NCI-H1105 (cell line): ENCODE measurements at places on chromosomes 6 and 20.

DNA sequence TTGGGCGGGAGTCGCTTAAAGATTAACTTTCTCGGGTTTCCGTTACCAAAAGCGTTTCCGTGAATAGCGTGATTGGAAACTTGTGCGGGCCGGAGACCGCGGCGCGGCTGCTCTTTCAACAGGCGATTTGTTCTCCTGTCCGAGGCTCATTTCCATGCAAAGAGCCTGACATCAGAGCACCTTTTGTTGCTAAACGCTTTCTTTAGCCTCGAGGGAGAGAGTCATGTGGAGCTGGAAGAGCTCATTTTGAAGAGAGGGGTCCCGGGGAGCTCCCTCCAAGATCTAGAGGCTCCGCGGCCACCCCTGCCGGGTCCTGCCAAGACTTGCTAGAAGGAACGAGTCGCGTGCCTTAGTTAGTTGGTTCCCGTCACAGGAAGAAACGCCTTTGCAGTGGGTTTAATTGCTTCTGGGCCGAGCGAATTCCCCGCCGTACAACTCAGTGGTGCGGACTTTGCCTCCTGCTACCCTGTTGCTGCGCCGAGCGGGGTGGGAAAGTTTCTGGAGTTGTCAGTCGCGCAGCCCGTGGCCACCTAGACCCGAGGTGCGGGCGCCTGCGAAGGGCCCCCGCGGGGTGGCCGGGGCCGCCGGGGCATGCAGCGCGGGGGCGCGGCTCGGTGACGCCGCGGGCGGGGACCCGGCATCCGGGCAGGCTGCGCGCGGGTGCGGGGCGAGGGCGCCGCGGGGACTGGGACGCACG, at the start of gene SASH1:
Gene SASH1, plus strand, starts transcription at position 489 of the 697 bp plus-strand sequence. CDS start 230 bp downstream, outside the sequence.
- DNase-seq: peak; percentile 38

DNA sequence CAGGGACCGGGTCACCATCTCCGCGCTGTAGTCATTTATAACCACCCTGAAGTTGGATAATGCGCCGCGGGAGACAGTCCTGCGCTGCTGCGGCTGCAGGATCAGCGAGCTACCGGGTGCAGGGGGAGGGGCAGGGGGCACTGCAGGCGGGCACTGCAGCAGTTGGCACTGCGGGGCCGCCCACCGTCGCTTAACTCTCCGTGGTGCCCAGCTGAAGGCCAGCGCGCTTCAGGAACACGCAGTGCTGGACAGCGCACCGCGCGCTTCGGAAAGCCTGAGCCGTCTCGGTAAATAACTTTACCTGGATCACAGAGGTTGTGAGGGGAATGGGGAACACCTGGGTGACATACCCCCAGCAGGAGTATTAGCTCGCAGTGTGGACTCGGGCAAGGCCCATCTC, 12.4 kb upstream of the LRFN2 start:
- DNase-seq: no peak

DNA sequence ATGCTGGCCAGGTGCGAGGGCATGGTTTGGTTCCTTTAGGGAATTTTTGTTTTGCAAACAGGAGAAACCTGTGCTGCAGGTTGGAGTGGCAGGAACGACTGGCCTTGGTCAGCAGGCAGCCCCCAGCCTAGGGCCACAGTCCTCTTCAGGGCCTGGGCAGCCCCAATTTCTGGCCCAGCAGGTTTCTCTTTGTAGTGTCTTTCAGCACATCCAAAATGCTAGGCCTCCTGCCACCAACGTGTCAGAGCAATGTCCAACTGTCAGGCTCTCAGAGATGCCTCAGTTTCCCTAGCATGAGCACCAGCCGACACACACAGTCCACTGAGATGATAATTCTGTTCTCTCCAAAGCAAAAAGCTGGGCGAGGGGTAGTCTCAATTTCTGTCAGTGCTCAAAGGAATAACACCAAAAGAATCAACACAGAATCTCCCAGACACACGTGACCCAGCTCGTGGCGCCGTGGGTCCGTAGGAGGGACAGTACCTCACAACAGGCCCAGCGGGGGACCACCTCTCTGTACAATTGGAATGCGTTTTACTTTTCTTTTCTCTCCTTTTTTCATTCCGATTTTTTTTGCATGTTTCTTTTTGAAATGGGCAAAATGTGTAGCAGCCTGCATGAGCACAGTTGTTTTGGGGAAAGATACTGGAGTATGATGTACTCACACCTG, 125.9 kb downstream of the TAF4 start:
- no peak for DNase-seq

- no peak for DNase-seq
Measured at GRCh38 chr6:166285233-166285632, 23.0 kb downstream of the PRR18 start.

DNA sequence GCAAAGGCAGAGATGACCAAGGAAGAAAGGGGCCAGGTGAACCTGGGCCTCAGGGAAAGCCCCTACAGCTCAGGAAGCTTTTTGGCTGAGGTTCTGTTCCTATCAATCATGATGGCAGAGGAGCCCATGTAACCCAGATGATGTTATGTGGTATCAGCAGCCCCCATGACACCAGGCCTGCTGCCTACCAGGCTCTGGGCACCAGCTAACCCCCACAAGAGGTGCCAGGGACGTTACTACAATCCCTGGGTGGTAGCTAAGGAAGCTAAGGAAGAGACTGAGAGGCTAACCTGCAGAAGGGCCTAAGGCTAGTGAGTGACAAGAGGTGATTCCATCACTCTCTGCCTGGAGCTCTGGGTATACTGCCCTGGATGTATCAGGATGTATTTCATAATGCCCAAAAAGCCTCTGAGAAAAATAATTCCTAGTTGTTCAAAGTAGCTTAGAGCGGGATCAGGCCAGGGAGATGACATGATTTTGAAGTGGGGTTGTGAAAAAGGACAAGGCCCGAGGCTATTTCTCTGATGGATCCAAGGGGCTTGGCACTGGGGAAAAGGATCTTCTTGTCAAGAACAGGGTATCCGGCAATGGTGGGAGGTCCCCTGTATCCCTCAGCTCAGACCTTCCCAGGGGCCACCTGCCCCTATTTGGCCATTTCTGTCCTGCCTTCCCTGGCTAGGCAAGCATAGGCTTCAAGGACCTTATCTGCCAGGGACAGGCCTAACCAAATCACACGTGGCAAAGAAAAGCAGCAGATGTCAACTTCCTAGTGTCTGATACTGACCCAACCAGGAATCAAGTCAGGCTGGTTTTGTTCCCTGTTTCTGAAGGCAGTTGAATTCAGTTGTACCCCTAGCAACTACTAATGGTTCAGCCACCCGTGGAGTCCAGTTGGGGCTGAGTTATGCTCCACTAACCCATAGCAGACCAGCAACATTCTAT, 41.3 kb downstream of the PANK2 start:
- DNase-seq: no peak

GRCh38 chr6:82419132-82419581, 55.5 kb downstream of the TPBG start:
- DNase-seq: no peak

- no peak for DNase-seq
Measured at GRCh38 chr6:26351544-26351953, 13.4 kb upstream of the BTN3A2 start.

GRCh38 chr20:35360033-35360432, 51.7 kb downstream of the UQCC1 start:
- DNase-seq: no peak

- DNase-seq: no peak
Measured at GRCh38 chr6:152301021-152301764, 336.0 kb downstream of the SYNE1 start.

- no peak for DNase-seq
Measured at GRCh38 chr6:142550310-142551063, 248.7 kb downstream of the ADGRG6 start.

DNA sequence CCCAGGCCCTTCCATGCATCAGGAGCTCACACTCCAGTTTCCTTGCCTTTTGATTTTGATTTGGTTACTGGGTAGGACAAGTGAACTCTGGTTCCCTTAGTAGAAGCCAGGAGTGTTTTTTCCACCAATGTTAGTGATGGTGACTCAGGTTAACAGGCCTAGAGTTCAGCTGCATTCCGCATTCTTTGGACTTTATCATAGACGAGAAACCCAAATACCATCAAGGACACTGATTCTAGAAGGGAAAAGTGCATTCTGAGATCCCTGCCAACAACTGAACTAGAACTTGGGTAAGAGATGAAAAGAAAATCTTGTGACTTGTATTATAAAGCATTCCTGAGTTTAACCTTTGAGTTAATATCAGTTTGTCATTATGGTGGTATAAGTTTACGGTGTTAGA, 8.9 kb downstream of the GSS start:
- no peak for DNase-seq

- no peak for DNase-seq
Measured at GRCh38 chr20:33681728-33682353, 4.3 kb downstream of the E2F1 start.

DNA sequence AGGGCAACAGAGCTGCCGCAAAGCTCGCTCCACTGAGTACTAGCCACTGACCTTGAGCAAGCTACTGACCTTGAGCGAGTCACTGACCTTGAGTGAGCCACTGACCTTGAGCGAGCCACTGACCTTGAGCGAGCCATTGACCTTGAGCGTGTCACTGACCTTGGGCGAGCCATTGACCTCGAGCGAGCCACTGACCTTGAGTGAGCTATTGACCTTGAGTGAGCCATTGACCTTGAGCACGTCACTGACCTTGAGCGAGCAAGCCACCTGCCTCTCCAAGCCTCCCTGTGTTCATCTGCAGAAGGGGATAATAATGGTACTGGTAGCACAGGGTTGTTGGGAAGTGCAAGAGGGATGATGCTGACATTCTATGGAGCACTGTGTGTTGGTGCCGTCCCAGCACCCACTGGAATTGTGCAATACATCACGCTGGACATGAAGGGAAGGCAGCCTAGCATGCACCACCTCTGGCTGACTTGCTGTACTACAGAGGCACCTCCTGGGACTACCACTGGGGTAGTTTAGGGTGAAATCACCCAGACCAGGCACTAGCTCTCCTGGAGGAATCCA, 60.2 kb downstream of the CTCFL start:
- DNase-seq: no peak

DNA sequence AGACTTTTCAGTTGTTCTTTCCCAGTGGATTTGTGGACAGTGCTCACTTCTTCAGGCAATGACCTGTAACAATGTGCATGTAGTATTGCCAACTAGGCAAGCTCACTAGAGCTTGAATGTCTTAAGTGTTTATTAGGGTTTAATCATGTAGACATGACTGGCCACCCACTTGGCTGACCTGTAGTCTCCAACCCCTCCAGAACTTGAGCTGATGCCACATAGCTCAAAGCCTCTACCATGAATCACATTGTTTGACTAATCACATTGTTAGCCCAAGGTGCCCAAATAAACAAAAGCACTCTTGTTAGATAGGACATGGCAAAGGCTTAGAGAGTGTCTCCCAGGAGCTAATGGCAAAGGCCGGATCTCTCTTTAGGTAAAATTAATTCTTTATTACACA, 272.7 kb downstream of the GRIK2 start:
- DNase-seq: no peak

DNA sequence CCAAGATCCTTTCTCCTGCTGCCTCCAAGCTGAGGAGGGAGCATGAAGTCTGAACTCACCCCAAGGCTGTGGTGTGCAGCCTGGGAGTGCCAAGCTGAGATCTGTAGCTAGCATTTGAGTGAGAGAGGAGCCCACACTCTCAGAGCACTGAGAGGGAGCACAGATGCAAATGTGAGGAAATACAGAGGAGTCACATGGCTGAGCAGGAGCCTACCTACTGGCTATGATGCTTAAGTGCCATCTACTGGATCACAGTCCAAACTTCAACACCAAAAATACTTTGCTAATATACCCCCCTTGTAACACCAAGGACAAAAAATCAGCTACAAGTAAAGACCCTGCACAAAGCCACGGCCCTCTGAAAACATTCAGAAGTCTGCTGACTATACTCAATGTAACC, 94.4 kb upstream of the IMPG1 start:
- DNase-seq: no peak

DNA sequence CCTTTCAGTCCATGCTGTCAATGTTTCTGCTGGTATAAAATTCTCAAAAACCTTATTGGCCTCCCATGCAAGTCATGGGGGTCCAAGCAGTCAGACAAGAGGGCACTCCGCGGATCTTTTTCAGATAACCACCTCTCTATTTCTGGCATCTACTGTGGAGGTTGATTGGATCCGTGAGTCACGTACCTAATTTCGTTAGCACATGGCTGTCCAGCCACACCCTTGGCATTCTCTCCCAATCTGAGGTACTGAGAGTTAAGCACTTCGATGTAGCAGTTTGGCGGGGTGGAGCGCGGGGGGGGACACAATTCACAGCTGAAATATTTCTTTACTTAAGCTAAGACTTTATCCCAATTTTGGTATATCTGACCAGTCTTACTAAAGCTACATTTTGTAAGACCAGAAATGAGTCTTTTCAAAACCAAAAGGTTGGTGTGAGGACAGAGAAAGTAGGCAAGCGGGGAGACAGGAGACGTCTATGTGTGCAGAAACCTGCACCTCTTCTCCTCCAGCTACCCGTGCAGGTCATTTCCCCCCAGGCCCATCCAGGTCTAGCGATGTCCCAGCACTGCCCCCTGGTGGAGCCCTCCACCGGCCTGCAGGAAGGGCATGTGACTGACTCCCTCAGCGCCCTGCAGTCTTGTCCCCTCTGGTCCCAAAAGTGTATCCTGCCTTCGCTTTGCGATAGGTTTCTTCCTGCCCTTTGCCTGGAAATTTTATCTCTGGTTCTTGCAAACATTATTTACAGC, 113.1 kb downstream of the ADAT2 start:
- DNase-seq: no peak

DNA sequence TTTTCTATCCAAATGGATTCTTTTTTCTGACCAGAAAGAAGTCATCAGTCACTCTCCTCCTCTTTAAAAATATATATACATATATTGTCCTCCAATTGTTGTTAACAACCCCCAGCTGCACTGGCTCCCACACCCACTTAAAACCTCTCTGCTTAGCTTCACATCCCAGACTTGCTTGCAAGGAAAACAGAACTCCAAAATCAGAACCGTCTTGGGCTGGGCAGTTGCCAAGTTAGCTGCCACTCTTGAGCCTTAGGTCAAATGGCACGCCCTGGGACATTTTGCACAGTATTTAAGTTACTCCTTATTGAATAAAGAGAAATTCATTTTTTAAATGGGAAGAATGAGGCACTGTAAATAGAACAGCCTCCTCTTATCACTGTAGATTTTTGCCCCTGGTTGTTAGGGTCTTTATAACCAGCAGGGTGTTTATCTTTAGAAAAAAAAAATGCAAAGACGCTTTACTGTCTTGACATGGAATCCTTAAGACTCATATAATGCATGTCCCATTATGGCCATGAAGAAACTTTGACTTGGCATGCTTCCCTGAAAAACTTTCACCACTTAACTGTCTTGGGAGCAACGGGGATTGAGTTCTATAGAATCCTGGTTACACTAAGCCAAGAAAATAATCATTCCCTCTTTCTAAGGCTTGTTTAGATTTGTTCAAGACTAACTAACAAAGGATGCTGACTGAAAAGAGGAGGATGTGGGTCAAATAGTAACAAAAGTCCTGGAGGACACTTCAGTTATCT, 204.5 kb downstream of the ISM1 start:
- no peak for DNase-seq

DNA sequence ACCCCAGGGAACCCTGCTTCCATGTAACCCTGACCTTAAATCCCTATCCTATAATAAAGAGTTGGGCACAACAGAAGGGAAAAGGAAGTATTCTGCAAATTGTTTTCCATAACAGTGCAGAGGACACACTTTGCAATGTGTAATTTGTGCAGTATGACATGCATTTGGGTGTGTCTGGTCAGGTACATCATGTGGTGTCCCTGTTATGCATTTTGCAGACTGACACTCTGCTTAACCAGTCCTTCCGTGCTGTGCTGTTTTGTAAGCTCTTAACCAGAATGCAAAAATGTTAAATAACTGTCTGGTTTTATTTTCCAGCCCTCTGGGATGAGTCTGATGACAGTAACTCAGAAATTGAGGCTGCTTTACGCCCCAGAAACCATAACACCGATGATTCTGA, 57.0 kb upstream of the XRN2 start:
- DNase-seq: no peak
